ENCODE measurements at places on chromosomes 13 and 19.

- DNase-seq = no peak
These were observed 23.6 kb downstream of the CACNG6 start for GRCh38 chr19:54014920-54015560.

GRCh38 chr13:110470272-110471009 is 91.1 kb downstream of the RAB20 start:
- DNase-seq = no peak

DNA sequence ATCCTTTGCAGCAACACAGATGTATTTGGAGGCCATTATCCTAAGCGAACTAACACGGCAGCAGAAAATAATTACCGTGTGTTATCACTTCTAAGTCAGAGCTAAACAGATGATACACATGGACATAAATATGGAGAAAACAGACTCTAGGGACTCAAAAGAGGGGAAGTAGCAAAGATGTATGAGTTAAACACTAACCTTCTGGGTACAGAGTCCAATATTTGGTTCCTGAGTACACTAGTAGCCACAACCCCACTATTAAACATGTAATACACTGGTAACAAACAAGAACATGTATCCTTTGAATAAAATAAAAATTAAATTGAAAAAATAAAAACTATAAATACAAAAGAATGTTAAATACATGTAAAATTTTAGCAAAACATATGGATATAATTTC is 118.0 kb upstream of the SLITRK5 start:
- no peak for DNase-seq

DNA sequence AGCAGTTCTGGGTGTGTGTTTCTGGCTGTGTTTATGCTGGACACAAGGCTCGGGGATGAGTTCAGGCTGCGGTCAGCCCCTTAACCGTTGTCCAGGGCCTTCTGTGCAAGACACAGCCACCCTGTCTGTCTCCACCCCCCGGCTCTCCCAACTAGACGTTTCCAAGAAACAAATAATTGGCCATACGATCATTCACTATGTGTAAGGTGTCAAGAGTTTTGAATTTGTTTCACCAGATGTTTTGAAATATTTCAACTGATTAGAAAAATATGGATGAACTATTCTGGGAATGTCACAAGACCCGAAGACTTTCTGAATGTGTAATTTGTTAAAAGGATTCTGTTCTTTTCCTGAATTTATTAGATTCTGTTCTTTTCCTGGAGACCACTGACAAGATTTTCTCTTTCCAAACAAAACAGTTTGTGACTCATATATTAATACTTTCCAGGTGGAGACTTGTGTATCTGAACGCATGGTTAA is 318.2 kb downstream of the MYO16 start:
- DNase-seq = no peak

- no peak for DNase-seq
These were observed 21.4 kb upstream of the MICU2 start for GRCh38 chr13:21625366-21625765.

DNA sequence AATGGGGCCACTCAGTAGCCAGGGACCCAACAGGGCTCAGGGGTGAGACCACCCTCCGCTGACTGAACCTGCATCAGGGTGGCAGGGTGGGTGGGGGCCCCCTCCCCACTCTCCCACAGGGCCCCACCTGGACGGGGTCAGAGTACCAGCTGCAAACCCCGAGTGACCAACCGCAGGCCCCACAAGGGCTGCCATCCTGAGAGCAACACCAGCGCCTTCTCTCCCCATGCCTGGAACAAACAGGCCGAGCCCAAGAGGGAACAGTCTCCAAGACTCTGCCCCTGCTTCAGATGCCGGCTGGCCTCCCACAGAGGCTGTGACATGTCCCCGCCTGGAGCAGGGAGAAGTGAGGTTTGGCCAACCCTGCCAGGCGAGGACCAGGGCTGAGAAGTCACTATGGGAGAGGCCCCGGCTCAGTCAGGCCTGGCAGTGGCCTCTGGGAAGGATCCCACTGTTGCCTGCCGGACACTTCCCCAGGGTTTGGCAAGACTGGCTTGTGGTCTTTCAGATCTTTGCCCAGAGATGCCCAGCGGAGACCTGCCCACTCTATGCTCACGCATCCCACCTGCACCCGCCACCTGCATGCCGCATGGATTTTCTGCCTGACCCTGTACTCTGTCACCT is 27.2 kb downstream of the MPND start:
- no peak for DNase-seq

DNA sequence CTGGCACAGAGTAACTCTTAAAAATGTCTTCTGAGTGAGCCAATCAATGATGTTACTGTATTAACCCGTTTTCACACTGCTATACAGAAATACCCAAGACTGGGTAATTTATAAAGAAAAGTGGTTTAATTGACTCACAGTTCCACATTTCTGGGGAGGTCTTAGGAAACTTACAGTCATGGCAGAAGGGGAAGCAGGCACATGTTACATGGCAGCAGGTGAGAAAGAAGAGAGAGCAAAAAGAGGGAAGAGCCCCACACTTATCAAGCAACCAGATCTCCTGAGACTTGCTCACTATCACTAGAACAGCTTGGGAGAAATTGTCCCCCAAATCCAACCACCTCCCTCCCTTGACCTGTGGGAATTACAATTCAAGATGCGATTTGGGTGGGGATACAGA is 97.6 kb upstream of the MIR17HG start:
- no peak for DNase-seq
